Amniotic epithelial cell (primary cell): ENCODE measurements at places on chromosomes 12 and 14.

DNA sequence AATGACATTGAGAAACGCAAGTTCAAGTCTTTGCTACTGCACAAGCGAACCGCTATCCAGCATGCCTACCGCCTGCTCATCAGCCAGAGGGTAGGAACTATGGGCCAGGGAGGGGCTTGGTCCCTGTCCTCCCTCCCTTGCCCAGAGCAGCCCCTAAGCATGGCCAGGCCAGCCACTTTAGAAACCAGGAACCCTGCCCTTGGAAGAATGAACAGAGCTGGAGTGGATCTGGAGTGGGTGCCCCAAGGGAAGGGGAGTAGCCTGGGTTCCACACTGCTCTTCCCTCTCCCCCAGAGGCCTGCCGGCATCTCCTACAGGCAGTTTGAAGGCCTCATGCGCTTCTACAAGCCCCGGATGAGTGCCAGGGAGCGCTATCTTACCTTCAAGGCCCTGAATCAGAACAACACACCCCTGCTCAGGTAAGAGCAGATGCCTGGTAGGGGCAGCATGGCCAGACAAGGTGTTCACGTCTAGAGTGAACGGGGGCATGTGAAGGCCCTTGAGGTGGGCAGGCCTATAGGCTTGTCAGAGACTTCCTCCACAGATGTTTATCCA lies 55.8 kb downstream of the TPCN1 start:
- no peak for DNase-seq

DNA sequence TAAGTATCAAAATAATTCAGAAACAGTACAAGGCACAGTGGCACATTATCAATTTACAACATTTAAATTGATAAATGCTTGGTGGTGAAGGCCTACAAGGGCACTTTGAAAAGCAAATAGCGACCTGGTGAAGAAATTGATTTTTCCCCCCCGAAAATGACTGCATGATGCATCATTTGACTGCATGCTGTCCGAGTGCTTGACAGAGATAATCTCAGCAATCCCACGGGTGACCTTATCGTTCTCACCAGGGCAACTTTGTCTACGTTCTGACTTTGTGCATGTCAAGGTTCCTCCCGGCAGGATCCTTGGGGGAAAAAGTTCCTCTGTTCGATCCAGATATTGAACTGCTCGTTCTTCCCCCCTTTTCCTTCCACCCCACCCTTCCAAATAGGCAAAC lies 384.8 kb downstream of the EGLN3 start:
- DNase-seq = no peak

DNA sequence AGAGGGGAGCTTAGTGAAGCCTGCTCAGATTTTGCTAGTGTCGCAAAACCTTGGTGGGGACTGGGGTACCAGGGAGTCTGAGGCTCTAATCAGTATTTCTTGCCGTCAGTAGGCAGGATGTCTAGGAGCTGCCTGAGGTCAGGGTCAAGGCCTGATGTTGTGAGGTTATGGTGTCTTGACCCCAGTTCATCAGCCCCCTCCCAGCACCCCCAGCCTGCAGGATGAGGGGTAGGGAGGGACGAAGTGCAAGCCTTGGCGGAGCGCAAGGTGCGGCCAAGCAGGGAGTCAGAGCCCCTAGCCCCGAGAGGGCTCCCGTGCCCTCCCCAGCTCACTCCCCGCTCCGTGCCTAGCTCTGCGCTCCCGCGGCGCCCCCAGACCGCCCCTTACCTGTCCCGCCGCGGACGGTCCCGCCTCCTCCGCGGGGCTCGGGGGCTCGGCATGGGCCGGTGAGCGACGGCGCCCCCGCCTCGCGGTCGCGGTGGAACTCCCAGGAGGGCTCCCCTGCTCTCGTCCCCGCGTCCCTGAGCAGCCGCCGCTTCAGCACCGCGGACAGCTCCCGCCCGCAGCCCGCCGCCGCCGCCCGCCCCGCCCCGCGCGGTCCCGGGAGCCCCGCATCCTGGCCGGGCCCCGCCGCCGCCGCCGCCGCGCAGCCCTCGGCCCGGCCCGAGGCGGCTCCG lies 347 bp downstream of the SYNDIG1L start:
- DNase-seq = no peak

DNA sequence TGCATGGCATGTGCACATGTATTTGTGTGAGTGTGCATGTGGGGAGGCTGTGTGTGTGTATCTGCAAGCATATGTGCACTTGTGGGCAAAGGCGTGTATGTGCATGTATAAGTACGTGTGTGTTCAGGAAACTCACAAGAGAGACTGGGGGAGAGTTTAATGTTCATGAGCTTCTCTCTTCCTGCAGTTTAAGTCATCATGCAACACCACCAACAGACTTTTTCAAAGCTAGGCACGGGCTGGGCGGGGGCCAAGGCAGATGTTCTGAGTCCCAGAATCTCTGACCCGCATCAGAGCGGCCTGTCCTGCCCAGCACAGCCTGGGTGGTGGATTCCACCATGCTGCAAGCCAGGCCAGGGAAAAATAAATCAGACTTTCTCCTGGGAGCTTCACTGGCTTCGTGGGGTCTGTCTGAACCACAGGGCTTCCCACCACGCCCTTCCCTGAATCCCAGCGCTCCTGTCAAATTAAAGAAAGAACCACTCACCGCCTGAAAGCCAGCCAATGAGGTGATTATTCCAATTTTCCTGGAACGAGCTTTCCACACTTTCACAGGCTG lies 75.7 kb downstream of the PITPNM2 start:
- no peak for DNase-seq

DNA sequence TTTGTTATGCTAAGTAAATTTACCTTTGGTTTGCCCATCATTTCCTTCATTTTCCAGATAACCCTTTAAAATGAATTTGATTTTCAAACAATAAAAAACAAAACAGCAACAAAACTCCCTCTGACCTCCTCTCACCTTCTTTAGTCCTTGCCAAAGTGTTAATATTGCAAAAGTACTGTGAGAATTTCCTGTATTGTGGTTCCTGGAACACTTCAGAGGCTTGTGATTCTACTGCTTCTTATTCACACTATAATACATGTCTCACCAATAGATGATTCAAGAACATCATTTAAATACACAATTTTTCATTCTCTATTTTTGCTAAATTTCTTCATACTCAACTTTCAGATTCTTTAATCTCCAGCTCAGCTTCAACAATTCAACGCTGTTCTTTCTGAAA lies at the start of gene KLRD1:
TSS of gene KLRD1 (plus strand) at position 241 of the 400 bp plus-strand sequence. CDS start 208 bp downstream, outside the sequence.
- DNase-seq = peak; percentile 41

- no peak for DNase-seq
Observed at GRCh38 chr14:52013984-52014600, 24.7 kb downstream of the RTRAF start.

DNA sequence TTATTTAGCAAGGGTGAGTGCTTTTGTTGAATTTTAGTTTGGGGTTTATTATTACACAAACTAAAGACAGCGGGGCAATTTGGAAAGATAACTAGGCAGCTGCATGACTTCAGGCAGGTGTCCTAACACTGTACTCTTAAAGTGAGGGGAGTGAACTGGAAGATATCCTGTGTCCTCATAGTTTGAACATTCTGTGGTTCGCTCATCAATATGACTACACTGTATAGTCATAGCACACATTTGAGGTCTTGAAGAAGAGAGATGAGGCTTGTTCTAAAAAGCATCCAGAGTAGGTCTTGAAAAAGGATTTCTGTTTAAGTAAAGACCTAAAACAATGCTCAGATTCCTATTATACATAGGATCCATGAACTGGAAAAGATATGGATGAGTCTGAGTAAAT lies 1.7 kb upstream of the MAP3K9 start:
- peak; percentile 43 for DNase-seq

DNA sequence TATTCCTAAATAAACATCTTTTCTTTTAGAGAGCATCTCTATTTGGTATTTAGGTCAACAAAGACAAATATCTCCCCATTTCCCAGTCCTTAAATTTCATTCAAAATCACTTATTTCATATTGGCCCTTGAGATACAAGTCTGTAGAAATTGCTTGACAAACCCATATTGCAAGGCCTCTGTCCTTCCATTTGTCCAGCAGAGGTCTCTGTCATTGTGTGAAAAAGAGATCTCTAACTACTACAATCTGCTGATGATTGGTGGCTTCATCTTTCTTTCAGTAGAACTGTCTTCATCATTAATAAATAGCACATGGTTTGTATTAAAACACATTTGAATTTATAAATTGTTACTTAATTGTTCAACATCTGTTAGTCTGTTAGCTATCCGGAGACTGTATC lies 252.6 kb downstream of the ACSS3 start:
- no peak for DNase-seq

DNA sequence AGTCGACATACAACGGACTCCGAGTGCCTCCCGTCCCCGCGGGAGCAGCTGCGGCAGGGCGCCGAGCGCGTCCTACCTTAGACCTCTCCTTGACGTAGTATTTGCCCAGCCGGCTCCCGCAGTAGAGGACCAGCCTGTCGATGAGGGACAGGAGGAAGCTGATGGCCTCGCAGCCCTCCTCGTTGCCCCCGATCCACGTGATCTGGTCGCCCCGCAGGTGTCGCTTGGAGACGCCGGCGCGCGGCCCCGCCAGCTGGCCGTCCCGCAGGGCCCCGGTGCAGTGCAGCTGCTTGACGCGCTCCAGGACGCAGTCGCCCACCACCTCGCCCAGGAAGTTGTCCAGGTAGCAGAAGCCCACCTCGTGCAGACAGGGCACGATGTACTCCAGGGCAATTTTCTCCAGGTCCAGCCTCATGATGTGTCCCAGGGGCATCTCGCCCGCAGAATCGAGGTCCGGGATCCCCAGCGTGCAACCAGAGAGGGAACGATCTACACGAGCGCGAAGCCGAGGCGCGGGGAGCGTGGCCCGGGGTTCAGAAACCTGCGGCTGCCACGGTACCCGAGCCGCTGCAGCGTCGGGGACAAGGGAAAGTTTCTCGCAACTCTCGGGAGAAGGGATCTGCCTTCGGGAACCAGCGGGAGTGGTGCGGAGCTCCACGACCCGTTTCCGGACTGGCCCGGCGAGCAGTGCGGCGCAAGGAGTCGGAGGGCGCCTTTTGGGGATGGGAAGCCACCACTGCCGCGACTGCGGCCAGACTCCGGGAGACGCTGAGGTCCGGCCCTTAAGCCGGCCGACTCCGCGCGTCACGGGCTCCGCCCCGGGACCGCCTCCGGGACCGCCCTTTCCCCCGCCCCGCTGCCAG lies at the start of gene EGLN3:
TSS of gene EGLN3 (minus strand) at position 755 of the 863 bp plus-strand sequence. CDS start at position 433, 322 bp downstream.
- DNase-seq = peak; percentile 37

DNA sequence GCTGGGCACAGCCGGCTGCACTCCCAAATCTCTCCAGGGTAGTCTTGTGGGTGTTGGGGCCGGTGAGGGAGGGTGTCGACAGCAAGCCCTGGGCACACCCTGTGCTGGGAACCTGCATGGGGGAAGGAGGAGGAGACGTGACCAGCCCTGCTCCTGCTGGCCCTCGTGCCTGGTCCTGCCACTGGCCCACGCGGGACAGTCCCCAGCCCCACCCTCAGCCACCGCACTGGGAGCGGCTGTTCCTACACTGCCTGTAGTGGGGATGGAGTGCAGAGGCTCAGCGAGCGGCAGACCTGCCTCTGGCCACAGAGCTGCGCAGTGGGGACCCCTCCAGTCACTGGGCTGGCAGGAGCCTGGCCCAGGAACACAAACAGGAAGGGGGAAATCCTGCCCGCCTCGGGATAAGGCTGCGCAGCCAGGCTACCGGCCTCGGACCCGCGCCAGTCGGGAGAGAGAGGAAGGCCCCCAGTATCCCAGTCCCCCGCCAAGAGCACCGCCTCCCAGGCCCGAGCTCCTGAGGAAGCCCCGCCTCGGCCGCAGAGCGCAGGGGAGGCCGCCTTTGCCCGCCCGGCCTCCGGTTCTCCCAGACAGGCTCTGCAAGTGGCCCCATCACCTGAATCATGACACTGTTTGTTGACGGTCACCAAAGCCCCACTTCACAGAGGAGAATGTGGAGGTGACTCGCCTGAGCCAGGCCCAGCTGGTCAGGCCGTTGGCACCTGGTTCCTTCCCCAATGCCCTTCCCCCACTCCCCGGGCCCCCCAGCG lies 10.6 kb downstream of the AHNAK2 start:
- no peak for DNase-seq

GRCh38 chr12:109730306-109731145 lies 16.9 kb downstream of the FAM222A start:
- no peak for DNase-seq

- DNase-seq = no peak
Observed at GRCh38 chr14:97153527-97153926, 356.3 kb downstream of the VRK1 start.

DNA sequence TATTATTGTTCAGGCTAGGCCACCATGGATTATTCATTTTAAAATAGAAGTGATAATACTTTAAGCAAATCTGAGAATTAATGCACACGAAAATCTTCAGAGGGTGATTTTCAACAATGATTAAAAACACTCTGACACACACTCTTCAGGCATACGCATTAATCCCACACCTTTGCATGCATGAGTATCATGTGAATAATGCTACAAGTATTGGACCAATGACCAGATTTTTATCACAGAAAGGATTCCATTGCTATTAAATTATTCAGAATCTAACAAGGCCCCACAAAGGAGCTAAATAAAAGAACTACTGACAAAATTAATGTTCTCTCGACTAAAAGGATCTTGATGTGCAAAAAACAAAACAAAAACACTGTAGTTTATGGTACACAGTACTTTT lies 11.1 kb downstream of the EPS8 start:
- DNase-seq = peak; percentile 49

DNA sequence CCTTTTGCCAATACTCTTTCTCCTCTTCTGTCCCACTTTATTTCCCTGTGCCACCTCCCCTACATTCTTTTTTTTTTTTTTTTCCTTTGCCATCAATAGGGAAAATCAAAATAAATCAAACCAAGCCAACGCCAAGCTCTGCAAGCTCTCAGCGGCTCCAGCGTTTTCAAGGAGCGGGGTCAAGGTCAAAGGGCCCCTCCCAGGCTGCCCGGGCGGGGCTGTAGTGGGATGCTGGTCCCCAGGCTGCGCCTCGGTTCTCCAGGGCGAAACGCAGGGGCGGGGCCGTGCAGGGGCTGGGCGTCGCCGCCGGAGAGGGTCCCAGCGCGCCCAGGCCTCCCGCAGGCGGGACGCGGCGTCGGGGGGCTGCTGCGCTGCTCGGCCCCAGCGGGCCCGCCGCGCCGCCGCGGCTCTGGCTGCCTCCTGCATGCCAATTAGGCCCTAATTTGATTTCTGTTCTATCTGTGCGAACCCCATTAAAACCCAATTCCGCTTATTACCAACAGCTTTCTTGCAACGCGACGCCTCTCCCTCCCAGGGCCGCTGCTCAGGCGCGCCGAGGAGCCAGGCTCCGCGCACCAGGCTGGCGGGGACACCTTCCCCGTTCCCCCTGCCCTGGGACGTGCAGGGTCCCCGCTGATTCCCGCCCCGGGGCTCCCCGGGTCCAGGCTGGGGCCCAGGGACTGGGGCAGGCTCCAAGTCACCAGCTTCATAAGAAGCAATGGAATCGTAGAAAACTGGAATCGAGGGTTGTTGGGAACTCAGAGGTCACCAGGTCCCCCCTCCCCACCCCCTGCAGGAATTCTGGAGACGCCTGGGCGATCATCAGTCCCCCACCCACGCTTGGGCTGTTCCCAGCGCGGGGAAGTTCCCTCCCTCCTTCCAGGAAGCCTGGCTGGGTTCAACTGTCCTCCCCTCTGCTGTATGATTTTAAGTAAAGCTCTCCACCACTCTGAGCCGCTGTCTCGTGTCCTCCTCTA lies 50.7 kb upstream of the MAP1LC3B2 start:
- DNase-seq = no peak
